RPMI8226 (cell line): ENCODE measurements at places on chromosomes 13 and 19.

DNA sequence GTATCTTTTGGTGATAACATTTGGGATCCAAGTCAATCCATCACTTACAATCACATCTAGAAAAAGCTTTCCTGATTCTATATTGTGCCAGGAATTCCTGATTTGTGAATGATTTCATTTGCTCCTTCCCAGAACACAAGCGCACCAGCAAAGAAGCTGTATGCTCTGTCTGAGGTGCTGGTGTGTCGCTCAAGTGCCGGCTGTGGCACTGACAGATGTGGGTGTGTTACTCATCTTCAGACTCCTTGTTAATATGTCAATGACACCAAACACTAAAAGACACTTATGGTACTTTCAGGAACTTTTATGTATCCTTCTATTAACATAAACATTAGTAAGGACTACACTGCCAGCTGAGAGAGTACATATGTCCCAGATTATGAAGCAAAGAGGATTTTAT, 429.1 kb downstream of the ITGBL1 start:
- no peak for DNase-seq

GRCh38 chr13:27355894-27356293, 68.5 kb upstream of the GTF3A start:
- DNase-seq = no peak

DNA sequence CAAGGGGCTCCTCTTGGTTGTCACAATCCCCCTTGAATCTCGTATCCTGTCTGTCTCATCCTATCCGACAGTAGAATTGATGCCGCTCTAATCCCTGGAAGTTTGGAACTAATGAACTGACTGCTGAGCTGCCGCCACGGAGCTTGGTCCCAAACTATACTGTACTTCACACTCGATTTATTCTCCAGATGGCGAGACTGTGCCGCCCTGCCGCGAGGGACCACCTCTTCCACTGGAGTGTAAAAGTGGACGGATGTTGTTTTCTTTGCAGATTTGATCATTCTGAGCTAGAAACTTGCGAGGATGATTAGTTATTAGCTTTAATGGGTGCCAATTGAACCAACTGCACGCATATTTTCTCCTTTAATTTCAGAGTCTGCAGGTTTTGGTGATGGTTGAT, 117.2 kb downstream of the ZIC5 start:
- no peak for DNase-seq

DNA sequence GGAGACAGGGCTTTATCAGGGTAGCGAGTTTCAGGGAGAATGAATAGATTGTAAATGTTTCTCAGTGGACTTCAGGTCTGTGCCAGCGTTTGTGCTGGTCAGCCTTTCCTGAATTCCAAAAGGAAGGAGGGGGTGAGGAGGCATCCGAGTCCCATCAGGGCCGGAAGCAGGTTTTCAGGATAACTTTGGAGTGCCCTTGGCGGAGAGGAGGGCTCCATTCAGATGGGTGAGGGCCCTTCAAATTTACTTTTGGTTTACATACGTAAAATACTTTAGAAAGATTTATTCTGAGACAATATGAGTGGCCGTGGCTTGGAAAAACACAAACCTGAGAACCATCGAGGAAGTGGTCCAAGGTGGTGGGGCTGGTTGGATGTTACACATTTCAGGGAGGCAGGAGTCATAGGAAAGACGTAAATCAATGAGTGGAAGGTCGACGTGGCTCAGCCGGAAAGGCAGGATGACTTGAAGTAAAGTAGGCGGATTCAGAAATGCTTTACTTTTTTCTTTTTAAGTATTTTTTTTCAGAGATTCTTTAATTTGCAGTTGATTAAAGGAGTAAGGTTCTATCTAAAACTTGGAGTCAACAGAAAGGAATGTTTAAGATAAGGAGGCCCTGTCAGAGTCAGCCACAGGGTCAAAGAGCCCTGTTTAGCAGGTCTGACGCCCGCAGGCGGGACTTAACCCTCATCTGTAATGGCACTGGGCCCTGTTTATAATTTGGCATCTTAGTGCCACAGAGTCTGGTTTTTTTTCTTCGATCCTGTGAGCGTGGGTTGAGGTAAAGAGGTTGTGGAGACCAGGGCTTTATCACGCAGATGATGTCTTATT, 32.8 kb downstream of the ATP11A start:
- DNase-seq = no peak

GRCh38 chr19:49551531-49551930, 23.7 kb downstream of the RCN3 start:
- DNase-seq = no peak

DNA sequence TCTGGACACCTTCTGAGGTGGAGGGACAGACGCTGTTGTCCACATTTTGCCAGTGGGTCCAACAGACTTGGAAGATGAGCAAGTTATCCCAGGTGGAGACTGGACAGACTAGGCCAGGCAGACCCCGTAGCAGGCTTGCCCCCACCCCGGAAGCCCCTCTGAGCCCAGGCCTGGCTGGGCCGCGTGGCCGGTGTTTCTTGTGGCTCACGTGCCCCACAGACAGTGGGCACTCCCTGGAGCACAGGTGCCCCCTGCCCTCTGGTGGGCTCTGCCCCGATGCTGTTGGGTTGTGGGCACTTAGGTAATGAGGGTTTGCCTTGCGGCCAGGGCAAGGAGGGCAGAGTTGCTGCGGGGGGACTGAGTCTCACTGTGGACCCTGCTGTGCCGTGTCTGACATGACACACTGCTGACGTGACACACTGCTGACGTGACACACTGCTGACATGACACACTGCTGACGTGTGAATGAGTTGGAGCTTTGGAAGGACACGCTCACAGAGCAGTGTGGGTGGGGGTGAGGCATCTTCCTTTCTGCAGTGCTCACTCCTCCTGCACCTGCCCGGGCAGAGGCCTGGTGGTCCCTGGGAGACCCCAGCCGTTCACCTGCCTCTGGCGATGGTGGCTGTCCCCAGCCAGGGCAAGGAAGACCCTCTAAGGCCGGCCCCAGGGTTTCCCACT, 25.1 kb downstream of the DOT1L start:
- no peak for DNase-seq
